Activated naive CD4-positive, alpha-beta T cell treated with anti-CD3 and anti-CD28 coated beads for 36 hours (primary cell): ENCODE measurements at places on chromosomes 5 and 9.

GRCh38 chr5:32843531-32843895, 132.4 kb downstream of the NPR3 start:
- DNase-seq: no peak

GRCh38 chr5:72256536-72256935, 63.5 kb downstream of the MRPS27 start:
- DNase-seq: no peak

- no peak for DNase-seq
These were observed 429.8 kb downstream of the SPOCK1 start for GRCh38 chr5:137069358-137069757.

DNA sequence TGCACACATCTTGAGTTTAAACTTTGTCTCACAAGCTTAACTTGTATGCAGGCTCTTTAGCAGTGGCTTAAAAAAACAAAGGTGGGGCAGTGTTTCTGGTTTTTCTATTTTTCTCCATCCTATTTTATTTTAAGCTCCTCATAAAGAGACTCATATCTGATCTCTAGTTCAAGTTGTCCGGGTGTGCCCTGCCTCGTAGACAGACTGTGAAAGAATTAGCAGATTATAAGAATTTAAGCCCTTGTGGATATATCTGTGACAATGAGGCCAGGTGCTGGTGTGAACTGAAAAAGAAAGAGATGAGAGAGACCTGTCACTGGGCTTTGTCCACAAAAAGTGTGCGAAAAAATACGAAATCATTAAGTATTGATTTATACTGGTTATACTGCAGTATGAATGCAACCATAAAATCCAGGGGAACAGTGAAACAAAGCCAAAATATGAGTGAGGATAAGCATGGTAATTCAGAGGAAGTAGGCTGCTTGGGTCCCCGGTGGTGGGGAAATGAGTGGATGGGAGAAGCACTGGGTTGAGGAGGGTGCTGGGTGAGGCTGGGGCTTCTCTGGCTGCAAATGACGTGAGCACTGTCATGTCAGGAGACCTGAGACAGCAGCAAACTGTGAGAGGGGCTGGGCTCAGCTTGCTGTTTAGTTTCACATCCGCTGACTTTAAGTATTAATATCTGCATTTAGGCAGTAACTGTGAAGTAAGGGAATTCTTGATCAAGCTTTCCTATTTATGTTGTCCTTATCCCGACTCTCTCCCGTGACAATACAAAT, 179.7 kb upstream of the ANKRD55 start:
- DNase-seq: peak; percentile 45

GRCh38 chr5:68725905-68726683, 367.7 kb upstream of the SLC30A5 start:
- no peak for DNase-seq

GRCh38 chr5:11224436-11225187, 463.6 kb upstream of the DAP start:
- no peak for DNase-seq

- peak; percentile 75 for DNase-seq
These were observed 19.9 kb upstream of the TMEM250 start for GRCh38 chr9:136138566-136138965.

GRCh38 chr9:127283917-127284497, 19.4 kb downstream of the GARNL3 start:
- peak; percentile 57 for DNase-seq

GRCh38 chr5:56900395-56900794, 9.0 kb upstream of the SETD9 start:
- no peak for DNase-seq

DNA sequence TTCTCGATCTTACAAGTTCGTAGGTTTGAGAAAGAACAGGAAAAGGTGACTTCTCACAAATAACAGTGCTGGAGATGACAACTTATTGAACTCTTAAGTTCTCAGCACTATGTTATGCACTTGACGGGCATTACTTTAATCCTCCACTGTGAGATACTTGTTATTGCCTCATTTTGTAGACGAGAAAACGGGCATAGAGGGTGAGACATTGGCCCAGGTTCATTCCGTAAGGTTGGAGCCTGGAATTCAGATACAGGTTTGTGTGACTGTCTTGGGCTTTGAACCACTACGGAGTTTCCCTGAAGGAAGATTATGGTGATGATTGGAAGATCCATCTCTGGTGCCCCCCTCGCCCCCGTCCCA, 657 bp downstream of the MAT2B start:
- peak; percentile 22 for DNase-seq

GRCh38 chr5:155727512-155728145, 599.3 kb upstream of the SGCD start:
- DNase-seq: no peak

GRCh38 chr9:76617497-76618175, 146.6 kb upstream of the PCA3 start:
- DNase-seq: no peak

GRCh38 chr5:1481959-1482331, 36.7 kb upstream of the SLC6A3 start:
- DNase-seq: no peak

DNA sequence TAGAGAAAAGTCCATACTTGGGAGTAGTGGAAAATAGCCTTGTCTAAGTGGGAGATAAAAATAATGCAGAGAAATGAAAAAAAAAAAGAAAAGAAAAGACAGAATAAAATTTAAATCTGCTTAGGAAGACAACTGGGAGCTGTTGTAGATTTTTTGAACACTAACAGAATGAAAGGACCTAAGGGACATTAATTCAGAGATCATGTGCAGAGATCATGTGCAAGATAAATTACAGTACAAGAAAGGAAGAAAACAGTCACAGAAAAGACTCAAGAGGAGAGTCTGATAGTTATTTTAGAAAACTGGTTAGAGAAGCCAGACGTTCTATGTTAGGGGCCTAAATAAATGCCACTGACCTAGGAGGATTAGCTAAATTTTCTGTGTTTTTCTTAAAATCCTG, 1226.8 kb upstream of the NUDT12 start:
- no peak for DNase-seq

DNA sequence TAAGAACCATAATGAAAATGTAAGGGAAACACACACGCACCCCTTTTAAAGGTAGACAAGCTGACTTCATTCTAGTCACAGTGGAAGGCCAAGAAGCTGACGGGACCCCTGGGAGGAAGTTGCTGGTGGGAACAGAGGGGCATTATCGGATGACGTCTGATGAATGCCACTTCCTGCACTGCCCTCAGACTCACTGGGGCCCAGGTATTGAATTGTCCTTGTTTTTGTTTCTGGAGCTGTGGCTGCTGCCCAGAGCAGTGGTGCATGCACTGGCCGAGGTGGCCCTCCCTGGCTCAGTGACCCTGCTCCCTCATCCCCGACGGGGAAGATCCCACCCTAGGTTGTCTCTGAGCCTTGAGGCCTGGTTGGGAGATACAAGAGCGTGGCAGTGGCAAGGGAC, 15.3 kb upstream of the RPL26L1 start:
- no peak for DNase-seq

DNA sequence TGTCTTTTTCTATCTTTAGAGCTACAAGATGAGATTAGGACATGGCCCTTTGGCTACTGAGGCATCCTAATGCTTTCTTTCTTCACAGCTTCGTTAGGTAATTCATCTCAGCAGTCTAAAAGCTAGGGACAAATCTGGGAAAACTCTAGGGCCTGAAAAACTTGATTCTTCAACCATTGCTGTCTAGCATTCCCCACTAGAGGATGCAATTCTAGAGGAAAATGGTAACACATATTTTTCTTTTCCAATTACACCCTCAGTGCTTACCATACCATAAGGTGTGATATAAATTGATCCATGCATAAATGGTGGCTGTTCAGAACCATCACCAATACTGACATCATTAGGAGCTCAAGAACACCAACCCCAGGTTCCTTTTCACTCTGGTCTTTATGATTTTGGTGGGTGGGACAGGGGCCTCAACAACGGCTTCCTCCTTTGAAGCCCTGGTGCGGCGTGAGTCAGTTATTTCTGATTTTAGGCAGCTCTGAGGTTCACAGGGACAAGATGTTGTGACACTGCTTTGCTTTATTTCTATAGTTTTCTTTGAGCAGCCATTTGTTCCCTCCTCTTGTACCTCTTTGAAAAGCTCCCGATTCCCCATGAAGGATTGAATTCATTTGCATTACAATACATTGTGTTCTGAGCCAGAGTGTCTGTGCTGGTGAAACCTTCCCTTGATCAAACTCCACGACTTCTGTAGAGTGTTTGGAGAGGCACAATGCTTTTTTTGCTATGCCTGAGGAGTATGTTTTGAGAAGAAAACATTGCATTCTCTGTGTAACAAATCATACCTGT, 526.0 kb upstream of the TRPC7 start:
- no peak for DNase-seq

DNA sequence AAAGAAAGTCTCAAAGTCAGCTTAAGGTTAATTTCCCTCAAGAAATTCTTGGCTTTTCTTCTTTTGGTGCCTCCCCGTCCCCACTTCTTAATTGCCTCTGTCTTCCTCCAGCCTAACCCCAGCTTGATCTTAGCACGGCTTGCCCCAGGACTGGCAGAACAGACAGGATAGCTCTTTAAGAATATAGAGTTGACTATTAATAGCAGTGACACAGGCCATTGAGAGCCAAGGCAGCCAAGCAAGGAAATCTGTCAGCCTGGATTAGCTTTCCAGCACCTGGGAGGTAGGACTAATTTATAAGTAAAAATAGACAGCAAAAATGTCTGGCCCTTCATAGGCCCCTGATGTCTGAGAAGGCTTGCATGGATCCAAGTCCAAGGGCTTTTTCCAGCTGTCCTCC, 384.6 kb upstream of the SLC30A5 start:
- DNase-seq: no peak

DNA sequence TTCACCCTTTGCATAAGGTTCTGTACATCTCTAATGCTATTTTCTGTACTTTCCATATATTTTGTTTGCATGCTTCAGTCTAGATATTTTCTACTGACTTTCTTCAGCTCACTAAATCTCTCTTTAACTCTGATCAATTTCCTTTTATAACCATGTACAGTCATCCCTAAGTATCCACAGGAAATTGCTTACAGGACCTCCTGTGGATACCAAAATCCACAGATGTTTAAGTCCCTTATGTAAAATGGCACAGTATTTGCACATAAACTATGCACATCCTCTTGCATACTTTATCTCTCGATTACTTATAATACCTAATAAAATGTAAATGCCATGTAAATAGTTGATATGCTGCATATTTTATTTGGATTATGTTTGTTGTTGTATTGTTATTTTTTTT, 442.1 kb downstream of the TLE4 start:
- no peak for DNase-seq

DNA sequence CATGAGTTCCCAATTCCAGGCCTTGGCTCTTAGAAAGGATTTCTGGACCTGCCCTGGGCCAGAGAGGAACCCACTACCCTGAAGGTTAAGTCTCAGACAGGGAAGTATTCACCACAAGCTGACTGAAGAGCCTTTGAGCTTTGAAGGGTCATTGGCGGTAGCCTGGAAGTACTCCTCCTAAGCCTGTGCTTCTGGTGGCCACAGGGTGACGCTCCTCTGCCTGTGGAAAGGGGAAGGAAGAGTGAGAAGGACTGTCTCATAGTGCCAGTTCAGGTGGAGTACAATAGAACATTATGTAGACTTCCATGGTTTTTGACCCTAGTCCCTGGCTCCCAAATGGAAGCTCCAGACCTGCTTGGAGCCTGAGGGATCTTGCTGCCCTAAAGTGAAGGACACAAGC, 1233.2 kb upstream of the CDH6 start:
- DNase-seq: no peak

DNA sequence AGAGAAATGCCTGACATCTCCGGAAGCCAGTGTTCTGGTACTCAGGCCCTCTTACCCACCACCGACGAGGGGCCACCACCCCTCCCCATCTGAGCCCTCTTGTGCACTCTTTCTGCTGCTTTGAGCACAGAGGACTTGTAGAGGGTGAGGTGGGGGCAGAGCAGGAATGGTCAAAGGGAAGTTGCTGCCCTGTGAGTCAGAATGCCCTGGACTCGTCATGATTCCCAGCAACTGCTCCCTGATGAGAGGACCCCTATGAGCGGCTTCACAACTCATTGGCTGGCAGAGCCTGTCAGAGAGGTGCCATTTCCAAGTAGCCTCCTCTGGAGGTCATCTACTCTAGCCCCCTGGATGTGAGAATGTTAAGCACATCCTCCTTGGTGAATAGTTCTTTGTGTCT, 845 bp downstream of the ECSCR start:
- no peak for DNase-seq

DNA sequence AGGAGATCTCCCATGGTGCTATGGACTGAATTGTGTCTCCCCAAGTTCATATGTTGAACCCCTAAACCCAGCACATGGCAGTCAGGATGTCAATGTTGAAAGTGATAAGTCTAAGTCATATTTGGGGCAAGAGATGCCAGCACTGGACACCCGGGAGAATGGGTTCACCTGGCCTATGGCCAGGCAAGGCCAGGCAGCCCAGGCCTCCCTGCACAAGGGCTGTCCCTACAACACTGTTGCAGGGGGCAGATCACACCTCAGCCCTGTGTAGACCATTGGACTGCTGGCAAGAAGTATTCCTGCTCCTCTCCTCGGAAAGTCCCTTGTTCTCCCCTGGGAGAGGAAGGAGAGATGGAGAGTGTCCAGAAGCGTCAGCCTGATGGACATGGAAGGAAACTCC, 240.5 kb downstream of the GADD45G start:
- DNase-seq: no peak

- DNase-seq: no peak
These were observed 446.2 kb downstream of the PLK2 start for GRCh38 chr5:58013542-58014258.

DNA sequence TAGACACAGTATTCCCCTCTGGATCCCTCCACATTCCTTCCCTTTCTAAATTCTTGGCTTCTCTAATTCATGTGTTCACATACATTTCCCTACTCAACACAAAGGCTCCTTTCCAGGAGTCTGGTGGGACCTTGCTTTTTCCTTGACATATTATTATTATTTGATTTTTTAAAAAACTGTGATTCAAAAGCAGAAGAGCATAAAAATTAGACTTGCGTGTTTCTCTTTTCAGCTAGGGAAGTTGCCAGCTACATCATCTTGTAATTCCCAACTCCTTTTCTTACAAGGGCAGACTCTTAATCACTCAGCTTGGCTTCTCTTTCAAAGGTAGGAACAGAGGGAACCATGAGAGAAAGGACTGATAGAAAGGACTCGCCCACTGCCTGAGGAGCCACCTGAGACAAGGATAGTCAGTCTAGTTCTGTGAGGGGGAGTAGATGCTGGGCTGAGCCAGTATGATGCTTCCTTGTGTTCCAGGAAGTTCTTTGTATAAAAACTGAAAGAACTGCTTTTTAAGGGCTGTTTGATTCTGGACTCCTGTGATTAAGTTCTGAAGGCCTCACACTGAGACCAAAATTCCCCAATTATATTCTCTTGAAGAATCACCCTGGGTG, 51.0 kb upstream of the DPYSL3 start:
- DNase-seq: no peak
